Activated CD8-positive, alpha-beta memory T cell treated with anti-CD3 and anti-CD28 coated beads, Interleukin-2, amount 10 ng/mL, durations not matched to agents 7 days and 5 days (primary cell): ENCODE measurements at places on chromosomes 3 and 15. TPM values are rescaled to one million over a fixed set of nuclear protein-coding genes. Genes with fewer than 3 reads are reported as not detected.

DNA sequence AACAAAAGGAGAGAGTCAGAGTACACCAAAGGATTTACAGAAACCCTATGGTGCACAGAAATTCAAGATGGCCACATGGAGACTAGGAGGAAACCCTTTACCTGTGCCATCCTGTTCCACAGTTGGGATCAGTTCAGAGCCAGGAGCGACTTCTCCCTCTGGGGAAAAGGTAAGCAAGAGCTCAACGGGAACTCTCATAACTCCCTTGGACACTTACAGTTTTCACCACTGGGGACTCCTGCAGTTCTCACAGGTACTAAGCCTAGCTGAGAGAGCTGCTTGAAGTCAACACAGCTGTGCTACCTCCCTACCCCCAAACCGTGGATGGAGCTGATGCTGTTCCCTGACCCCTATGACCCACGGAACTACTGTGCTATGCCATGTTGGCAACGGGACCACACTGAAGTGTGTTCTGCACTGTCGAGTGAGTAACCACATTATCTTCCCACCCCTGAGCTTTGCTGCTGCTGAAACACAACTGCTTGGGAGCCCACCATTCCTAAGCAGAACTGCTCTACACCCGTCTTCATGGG lies 606.8 kb downstream of the GBE1 start:
- DNase-seq = no peak

- DNase-seq = no peak
These were observed 35.5 kb downstream of the LEO1 start for GRCh38 chr15:51936105-51936478.

DNA sequence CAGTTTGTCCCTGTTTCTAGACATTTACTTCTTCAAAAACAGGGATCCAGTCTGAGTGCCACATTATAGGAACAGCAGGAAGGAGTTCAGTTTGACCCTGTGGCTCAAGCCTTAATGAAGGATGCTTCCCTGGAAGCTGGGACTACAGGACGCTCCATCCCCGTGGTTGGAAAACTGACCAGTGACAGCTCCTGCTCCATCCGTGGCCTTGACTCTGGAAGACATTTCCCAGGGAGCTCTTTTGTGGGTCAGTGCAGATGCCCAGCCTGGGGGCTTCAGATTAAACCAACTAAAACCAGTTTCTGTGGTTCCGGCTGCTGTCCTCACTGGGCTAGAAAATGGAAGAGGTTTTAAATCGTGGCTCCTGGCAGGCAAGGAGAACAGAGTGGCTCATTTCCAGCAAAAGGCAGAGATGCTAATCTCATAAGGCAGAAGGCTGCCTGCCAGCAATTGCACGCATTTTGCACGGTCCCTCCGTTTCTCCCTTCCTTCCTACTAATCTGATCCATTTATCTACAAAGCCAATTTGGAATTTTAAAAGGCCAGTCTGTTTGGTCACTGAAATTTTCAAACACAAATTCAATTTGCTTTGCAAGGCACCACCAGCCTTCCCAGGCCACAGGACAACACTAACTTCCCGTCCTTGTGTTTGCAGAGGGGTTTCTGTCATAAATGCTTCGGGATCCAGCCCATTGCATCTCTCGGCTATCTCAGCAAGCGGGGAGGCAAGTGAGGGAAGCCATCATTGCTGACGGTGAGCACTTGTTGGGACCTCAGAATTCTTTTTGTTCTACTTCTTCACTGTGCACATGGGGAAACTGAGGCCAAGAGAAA lies 6.2 kb upstream of the SSUH2 start:
- no peak for DNase-seq

- no peak for DNase-seq
These were observed 198.5 kb downstream of the THSD4 start for GRCh38 chr15:71313806-71314205.

- DNase-seq = peak; percentile 66
These were observed 13.0 kb upstream of the MAPK6 start for GRCh38 chr15:52005748-52006701.

- no peak for DNase-seq
These were observed 1.8 kb downstream of the CLCN2 start for GRCh38 chr3:184359610-184360009.

DNA sequence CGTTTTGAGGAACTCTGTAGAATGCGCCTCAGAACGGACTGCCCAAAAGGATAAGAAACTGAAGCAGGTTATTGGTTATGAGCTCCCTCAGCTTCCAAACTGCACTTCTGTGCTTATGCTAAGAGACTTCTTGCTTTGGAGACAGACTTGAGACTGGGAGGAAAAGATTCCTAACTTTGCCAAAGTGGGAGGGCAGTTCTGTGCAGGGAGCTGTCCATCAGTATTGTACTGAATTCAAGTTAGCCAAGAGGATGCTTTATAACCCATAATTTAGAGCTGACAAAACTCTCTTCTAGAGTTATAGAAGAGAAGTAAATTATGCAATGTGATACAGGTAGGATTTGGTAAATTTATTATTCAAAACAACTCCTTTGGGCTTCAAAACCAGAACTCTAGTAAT lies 519.8 kb upstream of the GBE1 start:
- no peak for DNase-seq

DNA sequence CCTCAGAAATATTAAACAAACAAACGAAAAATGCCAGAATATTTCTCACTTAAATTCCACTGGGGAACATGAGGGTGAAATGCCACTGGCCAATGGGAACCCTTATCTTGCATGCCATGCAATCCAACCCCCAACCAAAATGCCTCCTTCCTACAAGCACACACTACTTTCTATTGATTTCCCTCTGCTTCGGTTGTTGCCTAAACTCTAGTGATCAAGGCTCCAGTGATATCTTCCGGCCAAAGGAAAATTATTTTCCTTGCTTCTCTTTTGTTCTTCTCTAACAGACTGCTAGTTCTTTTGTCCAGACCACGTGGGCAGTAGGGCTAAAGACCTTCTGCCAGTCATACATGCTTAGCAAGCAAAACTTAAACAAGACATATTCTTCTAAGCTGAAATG lies 115.7 kb downstream of the TMCC1 start:
- DNase-seq = no peak

- DNase-seq = no peak
These were observed 604.3 kb downstream of the FGF12 start for GRCh38 chr3:192122832-192123594.

- no peak for DNase-seq
These were observed 255.4 kb upstream of the ARPP21 start for GRCh38 chr3:35383719-35384555.

DNA sequence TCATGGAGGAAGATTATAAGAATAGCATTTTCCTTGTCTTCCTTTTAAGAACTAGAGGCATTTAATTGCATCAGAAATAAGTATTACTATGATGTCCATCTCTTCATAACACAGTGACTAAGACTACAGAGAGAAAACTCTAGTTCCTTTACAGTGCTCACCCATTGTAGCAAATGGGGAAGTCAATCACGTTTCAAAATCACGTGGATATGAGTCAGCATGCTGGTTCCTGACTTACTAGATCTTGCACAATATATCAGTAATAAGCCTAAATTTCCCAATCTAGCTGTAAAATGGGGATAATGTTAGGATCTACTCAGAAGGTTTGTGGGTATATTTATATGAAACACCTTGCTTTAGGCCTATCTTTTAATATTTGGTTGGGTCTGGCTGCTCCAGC lies 254.8 kb upstream of the EOMES start:
- no peak for DNase-seq

Gene FBXW12
- total RNA-seq = not detected

Gene RARB
- total RNA-seq = not detected
